ENCODE measurements at places on chromosomes 2 and 18.

GRCh38 chr2:205654878-205655605, 27.3 kb upstream of the NRP2 start:
- no peak for DNase-seq

DNA sequence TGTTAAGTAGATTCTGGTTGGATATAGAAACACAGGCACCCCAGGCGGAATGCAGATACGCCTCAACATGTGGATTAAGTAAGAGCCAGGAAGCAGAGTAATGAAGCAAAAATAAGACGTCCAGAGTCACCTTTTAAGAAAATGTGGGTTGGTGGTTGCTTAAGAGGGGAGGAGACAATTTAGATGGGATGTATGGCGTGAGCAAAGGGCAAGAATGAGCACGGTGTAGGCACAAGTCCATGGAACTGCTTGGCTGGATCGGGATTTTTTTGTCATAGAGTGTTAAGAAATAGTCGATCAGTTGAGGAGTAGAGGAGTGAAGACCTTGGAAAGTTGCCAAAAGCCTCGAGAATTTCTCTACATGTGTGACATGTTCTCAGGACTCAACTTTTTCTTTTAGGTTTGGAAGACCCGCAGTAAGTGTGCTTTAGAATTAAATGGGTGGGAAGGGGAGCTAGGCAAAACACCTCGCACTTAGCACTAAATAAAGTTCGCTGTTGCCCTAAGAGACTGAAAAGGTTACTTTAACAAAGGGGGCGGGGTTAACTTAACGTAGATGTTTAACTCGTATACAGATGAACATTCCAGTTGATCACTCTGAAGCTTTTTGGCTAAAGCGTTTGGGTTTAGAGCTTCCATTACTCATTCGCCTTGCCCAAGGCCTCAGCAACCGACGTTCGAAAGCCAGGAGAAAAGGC, 716 bp upstream of the SLC39A10 start:
- no peak for DNase-seq

DNA sequence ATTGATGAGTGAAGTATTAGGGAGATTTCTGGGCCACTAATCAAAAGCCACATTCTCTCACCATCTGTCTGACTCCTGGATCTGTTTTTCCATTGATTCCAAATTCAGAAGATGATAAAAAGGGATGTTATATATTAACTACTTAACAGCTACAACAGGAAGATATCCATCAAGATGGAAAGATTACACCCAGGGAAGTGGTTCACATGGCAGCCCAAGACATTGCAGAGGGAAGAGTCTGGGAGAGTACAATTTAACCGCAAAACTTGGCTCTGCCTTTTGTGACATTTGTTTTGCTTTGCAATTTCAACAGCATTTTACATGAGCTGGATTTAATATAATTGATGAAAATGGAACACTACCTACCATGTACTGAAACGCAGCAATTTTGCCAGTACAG, 22.5 kb upstream of the TCF4 start:
- DNase-seq, result no peak

DNA sequence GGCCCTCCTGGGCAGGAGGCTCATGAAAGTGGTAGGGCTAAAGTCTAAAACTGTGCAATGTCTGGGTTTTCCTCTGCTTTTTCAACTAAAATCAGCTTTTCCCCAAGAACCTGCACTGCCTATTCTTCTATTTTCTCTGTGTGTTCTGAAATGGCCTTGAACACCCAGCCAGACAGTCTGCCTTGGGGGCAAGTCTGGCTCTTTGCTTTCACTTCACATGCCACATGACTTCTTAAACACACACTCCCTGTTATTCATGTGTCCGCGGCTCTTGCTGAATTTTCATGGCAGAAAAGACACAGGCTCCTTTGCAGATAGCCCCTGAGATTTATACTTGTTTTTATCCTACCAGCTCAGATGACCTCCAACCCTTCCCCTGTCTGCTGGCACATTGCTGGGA, 10.6 kb upstream of the RPIA start:
- DNase-seq, result no peak

DNA sequence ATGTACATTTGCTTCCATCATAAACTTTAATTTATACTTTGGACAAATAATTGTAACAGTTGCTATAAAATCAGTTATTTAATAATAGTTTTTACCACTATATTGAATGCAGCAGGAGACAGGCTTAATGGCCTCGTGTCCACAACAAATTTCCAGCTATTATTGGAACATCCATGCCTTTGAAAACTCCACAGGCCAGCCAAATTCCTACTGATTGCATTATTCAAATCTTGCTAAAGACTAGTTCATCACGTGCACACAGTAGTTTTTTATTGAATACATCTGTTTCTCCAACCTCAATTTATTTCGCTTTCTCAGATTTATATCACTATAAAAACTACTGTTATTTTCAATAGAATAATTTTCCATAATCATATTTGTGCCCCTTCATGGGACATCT, 18.4 kb upstream of the PTPRM start:
- DNase-seq, result no peak

GRCh38 chr2:21233194-21233593, 109.4 kb downstream of the TDRD15 start:
- DNase-seq, result no peak

DNA sequence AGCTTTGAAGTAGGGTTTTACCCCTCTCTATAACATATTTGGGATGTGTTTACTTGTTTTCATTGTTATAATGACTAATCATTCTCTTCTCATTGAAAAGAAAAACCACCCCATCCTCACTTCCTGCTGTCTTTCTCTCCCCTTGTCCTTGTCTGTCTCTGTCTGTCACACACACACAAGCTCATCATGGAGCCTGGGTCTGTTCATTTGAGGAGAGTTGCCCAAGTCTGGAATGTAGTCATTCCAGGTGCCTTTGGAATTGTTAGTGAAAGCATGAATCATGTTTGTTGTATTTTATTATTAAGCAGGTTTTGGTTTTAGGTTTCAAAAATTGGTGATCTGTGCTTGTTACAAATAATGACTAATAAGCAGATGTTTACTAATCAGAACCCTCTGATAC, 133.5 kb upstream of the IL1R2 start:
- no peak for DNase-seq

DNA sequence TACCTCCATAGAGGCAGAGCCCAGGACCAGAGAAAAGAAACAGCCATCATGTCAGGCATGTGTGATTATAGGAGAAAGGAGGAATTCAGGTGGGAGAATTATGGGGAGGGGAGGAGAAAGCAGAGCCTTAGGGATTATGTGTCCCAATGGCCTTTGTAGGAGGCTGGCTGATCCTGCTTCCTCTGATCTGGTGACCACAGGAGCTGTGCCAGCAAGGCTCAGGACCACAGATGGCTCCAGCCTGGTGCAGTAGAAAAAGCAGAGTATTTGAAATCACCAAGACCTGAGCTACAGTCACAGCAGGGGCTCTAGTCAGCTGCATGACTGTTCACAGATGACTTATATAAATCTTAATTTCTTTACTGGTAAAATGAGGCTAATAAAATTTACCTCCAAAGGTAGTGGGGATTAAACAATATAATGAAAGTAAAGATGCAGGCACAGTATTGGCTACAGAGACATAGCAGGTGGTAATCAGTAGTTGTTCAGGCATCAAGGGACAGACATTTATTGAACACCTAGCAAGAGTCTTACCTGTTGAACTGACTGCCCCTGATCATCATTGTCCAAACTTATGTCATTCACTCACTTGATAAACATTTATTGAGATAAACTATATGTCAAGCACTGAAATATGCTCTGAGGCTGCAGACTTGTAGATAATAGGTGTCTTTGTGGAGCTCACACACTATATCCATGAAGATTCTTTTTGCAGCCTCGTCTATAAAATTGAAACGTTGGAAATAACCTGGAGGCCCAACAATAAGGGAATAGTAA, 121.3 kb downstream of the MYCN start:
- no peak for DNase-seq

DNA sequence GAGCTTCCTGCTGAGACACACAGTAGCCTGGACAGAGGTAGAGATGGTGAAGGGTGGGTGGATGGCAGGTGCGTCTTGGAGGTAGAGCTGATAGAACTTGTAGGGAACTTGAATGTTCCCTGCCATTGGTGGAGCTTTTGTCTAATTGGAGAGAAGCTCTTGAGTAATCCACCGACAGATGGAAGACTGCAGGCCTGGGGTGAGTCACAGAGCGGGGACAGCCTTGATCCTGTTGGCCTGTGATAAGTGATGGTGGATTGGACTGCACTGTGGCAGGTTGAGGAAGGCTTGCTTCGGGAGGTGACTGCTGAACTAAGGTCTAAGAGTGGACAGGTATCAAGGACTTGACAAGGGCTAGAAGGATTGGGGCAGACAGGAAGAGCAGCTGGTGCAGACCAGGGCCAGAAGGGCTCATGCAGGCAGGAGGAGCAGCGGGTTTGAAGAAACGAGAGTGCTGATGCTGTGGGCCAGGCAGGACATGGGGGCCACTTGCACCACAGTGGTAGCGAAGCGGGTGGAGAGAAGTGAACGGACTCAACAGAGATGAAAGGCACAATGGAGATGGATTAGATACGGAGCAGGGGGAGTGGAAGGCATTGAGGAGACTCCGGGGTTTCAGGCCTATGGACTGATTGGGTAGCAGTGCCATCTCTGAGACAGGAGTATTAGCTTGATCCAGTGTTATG, 16.3 kb downstream of the CABLES1 start:
- no peak for DNase-seq

- no peak for DNase-seq
These were observed 113.8 kb upstream of the HAAO start for GRCh38 chr2:42906111-42906556.

GRCh38 chr2:28435814-28436351, 43.2 kb downstream of the FOSL2 start:
- no peak for DNase-seq

- DNase-seq, result no peak
These were observed 39.9 kb downstream of the CROCC2 start for GRCh38 chr2:240946046-240946445.

GRCh38 chr2:110853516-110853915, 121.1 kb downstream of the ACOXL start:
- DNase-seq, result peak; percentile 73

DNA sequence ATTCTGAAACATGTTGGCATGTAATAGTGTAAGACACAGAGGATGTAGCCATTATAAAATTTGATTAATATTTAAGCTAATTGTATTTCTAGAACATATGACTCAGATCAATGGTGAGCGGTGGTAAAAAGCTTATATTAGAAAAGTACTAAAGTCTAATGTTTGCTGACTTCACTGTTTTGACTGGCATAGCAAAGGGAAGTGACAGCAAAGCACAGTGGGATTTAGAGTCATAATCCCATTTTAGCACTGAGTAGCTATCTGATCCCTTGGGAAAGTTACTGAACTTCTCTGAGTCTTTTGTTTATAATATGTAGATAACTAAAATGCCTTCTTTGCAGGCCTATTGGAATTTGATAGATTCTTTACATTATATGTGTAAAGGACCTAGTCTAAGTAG, 60.4 kb downstream of the KIAA1328 start:
- no peak for DNase-seq

DNA sequence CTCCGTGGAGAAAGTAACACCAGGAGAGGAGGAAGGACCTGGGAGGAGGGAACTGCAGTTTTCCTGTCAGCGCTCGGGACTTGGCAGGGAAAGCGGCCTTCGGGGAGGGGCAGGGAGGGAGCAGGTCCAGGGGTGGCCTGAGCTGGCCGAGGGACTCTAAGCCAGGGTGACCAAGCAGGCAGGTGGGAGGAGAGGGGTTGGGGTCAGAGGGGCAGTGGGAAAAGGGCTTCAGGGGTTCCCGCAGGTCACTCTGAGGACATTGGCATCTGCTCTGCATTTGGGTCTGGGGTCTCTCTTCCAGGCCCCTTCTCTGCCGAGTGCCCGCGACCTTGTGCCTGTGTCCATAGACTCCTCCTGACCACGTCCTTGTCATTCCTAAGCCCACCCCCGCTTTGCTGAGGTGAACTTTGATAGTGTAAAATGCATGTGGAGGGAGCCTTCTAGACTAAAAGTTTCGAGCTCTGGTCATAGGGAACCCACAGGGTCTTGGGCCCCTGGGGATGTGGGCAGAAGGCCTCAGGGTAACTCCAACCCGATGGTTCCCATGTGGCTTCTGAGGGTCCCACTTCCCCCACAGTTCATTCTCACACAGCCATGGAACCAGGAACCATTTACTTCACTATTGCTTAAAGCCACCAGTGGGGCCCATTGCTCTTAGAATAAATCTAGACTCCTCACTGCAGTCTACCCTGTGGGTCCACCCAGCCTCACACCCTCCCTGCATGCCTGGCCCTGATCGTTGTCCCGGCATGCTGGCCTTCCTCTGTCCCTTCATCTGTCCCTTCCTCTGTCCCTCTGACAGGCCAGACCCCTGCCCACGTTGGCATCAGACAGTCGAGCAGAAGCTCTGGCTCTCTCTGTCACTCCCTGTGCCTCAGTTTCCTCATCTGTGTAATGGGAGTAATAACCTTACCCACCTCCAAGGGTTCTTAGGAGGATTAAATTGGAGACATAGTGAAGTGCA, 229.2 kb downstream of the SEPTIN10 start:
- no peak for DNase-seq

DNA sequence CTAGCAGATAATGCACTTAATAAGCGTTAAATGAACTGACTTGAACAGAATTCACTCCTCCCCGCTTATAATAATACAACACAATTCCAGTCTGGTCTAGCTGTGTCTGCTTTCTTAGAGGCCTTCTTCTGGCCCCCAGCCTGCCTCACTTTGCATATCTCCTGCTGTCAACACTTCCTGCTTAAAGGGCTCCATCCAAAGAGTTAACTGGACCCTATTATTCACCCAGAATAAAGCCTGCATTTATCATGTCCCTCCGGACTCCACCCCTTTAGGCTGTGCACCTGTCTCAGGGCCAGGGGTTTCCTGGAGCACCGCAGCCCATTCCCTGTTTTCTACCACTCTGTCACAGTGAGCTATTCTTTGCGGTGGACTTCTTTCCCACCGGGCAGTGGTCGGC, 292.8 kb upstream of the FBXO11 start:
- no peak for DNase-seq

DNA sequence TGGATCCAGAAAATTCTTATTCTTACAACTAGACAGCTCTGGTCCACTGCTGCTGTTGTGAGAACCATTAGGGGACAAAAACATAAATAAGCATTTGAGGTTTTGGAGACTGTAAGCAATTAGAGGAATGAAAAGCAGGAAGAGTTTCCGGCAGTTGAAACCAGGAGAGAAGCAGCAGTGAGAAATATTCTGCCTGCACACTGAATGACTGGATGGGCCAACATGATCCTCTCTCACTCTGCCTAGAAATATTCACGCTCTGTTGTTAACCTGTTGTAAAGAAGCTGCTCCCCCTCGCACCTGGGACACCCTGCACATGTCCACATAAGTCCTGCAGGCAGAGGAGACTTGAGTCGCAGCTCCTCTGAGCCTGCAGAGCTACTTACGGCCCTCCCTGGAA, 60.4 kb upstream of the RNF152 start:
- no peak for DNase-seq

GRCh38 chr18:2150566-2150965, 420.7 kb downstream of the METTL4 start:
- DNase-seq, result no peak

- DNase-seq, result no peak
These were observed 26.4 kb upstream of the CYTIP start for GRCh38 chr2:157470321-157470720.

- DNase-seq, result no peak
These were observed 218.8 kb downstream of the SCG2 start for GRCh38 chr2:223383315-223383714.

Measured in activated CD8-positive, alpha-beta T cell treated with anti-CD3 and anti-CD28 coated beads, Interleukin-2, amount 10 ng/mL, durations not matched to agents 7 days and 5 days (primary cell).